ENCODE measurements at places on chromosomes 12 and 14.

DNA sequence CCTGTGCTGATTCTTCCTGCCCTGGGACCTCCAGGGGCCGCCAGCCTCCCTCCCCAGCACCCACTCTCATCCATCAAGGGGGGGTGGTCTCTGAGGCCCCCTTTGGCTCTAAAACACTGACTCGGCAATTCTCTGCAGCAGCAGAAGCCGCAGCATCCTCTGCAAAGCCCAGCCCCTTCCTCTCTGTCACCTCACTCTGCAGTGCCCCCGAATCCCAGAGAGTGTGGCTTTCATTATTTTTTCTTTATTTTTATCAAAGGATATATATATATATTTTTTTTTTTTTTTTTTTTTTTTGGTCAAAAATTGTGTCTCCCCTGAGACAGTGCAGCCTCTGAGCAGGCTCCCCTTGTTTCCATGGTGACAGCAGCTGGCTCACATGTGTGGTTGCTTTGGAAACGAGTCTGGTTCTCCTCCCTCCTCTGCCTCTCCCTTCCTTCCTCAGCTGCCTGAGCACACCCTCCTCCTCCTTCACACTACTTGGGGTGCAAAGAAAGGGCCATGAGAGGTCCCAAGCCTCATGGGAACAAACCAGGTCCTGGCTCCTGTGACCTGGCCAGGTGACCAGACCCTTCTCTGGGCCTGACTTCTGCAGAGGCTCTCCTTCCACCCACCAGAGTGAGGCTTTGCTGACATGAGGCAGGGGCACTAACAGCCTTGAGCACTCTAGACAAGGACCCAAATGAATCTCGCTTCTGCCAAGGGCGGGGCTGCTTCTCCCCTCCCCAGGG, 100.5 kb downstream of the LRRC74A start:
- peak; percentile 69 for DNase-seq

DNA sequence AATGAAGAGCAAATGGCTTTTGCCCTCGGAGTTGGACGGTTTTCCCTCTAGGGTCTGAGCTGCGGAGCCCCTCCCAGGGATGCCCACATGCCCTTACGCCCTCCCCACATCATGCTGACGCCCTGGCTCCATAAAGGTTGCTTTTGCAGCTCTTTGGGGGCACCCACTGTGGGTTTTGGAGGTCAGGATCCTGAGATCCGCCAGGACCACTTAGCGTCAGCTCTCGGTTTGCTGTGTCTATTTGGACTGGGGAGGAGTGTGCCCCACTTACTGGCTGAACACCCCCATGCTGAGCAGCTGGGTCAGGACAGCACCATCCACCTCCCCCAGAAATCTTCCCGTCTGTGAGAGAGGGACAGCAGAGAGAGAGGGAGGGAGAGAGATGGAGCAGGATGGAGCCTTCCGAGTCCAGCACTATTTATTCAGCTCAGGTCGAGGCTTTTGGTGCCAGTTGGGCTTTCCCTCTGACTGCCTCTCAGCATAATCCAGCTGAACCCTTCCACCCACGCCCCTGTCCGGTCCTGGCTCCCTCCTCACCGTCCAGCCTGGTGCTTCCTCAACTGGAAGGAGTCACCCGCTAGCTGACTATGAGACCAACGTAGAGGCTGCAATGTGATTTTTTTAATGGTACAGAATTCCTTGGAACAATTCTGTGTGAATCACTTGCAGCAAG, 18.9 kb upstream of the LRTM2 start:
- DNase-seq: no peak

DNA sequence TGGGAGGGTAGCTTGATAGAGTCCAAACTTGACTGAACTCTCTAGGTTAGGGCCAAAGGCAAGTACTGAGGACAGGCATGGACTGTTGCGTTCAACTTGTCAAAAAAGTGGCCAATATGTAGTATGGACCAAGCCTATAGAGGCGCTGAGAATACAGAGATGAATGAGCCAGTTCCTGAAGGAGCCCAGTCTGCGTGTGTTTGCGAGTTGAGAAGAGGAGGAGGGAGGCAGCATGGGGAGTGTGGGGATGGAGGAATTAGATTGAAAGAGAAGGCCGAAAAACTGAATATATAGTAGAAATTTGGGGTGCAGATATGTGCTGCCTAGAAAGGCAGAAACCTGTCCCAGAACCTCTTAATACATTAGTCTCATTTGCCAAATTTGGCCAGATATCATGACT, 412.4 kb downstream of the PCNX1 start:
- no peak for DNase-seq

DNA sequence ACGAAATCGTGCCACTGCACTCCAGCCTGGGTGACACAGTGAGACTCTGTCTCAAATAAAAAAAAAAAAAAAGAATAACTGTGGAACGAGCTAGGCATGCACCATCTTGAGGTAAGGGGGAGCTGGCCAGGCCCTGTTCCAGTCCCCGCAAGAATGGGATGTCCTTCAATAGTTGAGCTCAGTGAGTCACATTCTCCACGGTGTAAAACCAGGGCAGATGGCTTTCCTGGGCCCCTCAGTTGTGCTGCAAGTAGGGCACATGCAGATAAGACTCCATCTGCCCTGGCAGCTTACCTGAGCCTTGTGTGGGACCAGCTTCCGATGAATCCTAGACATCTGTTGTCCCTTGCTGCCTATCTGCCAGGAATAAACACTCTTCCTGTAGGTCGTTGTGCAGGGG, 312.1 kb downstream of the VRK1 start:
- DNase-seq: no peak

Data from T-helper 1 cell (primary cell).